ENCODE measurements at places on chromosomes 16 and 17.

DNA sequence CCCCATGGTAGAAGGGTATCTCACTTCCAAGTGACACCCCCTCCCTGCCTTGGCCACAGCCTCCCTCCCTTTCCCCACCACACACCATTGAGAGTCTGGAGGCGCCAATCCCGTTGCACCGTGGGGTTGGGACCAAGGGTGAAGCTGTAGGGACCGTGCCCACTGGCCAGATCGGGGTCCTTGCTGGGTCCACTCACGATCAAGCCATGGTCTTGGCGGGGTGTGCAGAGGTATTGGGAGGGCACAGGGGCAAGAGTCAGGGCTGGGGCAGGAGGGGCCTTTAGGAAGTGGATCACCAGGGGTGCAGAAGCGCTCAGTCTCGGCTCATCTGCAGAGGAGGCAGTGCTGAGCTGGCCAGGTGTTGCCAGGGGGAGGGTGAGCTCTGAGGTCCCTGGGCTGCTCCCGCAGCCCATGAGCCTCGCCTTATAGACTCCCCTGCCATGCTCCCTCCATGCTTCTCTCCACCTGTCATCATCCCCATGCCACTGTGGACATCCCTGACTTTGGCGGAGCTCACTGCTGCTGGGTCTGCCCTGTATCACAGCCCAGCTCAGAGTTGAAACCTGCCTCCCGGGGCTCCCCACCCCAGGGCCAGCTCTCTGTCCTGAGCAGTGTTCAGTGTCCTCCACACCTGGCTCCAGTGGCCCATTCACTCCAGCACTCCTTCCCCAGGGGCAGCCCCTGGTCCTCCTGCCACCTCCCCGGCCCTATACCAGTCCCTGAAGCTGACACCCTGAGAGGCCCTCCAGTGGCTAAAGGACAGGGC is 8.3 kb downstream of the CDH16 start:
- no peak for DNase-seq

- DNase-seq: no peak
Measured at GRCh38 chr17:49915260-49915659, 53.7 kb upstream of the DLX4 start.

GRCh38 chr17:8048736-8049135 is 9.9 kb downstream of the ALOX15B start:
- no peak for DNase-seq

GRCh38 chr17:56815711-56816110 is 18.0 kb downstream of the C17orf67 start:
- DNase-seq: no peak

GRCh38 chr17:17320188-17320910 is 17.2 kb downstream of the NT5M start:
- DNase-seq: no peak

- DNase-seq: no peak
Measured at GRCh38 chr17:12256380-12256995, 235.8 kb downstream of the MAP2K4 start.

DNA sequence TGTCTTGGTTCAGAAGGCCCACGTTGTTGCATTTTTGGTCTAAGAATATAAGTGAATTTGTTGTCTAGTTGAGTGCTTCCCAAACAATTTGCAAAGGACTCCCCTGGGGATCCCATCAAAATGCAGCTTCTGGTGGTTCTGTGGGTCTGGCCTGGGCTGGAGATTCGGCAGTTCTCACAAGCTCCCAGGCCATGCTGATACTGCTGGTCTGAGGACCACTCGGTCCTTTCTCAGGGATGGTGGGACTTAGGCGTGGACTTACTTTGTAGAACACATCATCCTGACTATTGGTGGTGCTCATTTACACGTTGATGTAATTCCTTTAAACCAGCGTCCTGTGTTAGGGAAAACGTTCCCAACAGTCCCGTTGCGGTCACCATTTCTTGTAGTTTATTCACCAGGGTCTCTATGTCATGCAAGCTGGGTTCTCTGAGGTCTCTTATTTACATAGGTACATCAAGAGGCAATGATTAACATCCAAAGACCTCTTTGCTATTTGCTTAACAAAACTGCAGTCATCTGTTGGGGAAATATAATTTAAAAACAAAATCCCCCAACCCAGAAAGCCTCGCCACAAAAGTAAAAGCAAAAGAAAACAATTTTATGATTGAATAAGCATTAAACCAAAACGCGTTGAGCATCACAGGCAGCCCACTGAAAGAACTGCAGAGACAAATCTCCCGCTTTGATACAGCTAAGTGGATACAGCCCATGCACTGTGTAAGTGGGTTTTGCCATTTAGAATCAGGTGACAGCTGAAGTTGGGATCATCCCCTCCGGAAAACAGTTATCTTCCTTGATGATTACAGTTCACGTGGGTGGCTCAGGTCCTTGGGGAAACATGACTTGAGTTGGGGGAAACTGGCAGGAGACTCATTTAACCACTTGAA is 39.0 kb upstream of the SEC14L1 start:
- no peak for DNase-seq

- no peak for DNase-seq
Measured at GRCh38 chr16:17062676-17063075, 408.1 kb downstream of the XYLT1 start.

DNA sequence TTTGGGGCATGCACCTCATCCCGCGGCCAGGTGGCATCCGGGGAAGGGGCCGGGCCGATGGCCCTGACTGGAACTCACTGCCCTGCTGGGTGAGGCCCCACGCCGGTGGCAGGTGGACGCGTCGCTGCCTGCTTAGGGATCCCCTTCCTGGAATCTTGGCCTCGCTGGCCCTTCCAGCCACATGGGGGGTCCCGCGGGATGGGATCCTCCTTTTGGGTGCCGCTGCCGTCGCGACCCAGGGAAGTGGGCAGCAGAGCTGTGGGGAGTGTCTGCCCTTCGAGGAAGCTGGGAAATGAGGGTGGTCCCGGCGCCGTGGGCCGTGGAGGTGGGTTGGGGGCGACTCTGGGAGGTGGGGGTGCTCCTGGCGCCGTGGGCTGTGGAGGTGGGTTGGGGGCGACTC is 12.8 kb downstream of the METRNL start:
- no peak for DNase-seq

All from stimulated activated CD4-positive, alpha-beta T cell treated with anti-CD3 and anti-CD28 coated beads, TNF-alpha, amount 100 ng/mL, for 4 hours (primary cell).